AG09319 (cell line): ENCODE measurements at places on chromosomes 5 and 9.

GRCh38 chr9:35996358-35996970, 38.5 kb upstream of the OR2S2 start:
- no peak for DNase-seq

DNA sequence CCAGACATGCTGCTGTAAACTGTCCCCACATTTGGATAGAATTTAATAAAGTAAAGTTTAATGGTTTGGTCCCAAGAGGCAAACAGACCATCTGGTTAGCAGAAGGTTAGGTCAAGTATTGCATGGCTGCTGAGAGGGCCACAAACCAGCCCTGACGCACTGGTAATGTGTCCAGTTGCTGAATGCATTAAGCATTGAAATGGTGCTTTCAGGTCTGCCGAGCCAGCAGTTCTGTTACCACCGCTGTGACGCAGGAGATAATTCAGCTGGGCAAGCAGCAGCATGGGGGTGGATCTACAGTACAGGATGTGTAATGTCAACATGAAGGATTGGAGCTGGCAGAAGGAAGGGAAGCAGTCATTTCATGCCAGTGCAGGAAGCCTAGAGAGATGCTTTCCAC, 16.0 kb downstream of the ZNF462 start:
- peak; percentile 67 for DNase-seq

GRCh38 chr5:38237681-38238080, 20.7 kb upstream of the EGFLAM start:
- no peak for DNase-seq

GRCh38 chr5:157857816-157858526, 974 bp downstream of the CLINT1 start:
- DNase-seq = no peak

- no peak for DNase-seq
Measured at GRCh38 chr5:149036970-149037369, 25.9 kb downstream of the SH3TC2 start.

GRCh38 chr9:89218040-89218928, 39.7 kb upstream of the SHC3 start:
- DNase-seq = no peak

DNA sequence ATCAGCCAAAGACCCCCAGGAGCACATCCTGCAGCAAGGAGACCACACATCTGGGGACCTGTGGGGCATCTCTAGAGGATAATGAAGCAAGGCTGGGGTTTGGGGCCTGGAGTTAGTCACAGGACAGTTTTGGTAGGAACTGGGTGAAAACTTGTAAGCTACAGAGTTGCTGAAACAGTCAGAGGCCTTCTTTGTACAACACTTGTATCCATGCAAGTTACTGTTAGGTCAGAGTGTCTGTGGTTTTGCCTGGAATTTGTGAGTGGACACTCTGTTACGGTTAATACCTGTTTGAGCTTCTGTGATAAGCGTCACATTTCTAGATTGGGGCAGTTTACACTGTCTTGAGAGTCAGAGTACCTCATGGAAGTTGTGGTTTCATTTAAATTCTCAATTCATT, 22.6 kb upstream of the ASPN start:
- no peak for DNase-seq

DNA sequence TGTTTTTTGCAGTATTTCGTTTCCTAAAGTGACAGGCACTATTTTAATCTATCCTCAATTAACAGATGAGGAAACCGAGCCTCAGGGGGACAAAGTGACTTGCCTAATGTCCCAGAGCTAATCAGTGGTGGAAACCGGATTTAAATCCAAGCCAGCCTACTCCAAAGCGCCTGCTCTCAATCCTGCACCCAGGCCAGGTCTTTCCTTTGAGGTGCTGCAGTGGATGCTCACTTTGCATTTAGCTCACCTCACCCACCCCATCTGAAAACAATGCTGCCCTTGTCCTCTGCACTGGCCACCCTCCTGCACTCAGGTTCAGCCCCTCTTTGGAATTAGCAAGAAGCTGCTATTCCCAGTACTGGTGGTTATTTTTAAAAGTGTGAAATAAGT, 16.0 kb downstream of the ANGPTL2 start:
- no peak for DNase-seq

DNA sequence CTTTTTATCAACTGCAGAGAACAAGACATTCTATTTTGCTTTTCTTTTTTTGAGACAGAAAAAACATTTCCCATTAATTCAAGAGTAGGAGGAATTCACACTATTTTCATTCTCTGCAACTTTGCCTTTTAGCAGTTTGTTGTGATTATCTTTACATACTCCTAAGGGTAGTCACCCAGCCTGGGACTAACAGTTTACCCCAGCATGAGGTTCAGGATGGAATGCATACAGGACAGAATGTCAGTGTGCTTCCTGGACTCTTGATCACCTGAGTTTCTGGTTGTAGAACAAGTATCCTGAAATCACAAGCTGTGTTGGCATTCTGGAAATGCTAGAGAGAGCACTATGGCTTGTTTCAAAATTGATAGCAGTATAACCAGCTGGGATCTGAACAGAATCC, 368.1 kb downstream of the KIF4B start:
- no peak for DNase-seq

DNA sequence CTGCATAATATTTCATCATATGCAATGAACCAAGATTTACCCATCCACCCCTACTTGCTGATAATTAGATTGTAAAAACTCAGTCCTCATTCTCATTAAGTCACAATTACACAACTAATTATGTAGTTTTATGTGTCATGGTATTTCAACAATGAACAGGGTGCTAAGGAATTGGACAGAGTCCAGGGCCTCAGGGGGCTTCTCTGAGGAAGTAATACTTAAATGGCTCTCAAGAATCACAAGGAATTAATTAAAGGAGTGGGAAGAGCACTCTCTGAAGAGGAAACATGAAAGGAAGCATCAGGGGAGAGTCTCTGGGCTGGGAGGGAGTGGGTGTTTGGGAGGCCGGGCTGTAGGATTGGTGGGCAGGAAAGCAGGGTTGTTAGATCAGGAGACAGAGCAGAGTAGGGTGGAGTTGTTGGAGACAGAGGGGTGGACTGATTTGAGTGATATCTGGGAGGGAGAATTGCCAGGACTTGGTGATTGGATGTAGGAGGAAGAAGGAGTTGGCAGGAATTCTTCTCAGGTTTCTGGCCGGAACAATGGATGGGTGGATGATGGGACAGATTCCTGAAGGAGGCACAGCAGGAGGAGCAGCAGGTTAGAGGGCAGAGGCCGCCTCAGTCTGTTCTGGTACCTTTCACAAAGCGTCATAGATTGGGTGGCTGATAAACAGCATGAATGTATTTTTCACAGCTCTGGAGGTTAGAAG, 23.0 kb upstream of the NSG2 start:
- no peak for DNase-seq

DNA sequence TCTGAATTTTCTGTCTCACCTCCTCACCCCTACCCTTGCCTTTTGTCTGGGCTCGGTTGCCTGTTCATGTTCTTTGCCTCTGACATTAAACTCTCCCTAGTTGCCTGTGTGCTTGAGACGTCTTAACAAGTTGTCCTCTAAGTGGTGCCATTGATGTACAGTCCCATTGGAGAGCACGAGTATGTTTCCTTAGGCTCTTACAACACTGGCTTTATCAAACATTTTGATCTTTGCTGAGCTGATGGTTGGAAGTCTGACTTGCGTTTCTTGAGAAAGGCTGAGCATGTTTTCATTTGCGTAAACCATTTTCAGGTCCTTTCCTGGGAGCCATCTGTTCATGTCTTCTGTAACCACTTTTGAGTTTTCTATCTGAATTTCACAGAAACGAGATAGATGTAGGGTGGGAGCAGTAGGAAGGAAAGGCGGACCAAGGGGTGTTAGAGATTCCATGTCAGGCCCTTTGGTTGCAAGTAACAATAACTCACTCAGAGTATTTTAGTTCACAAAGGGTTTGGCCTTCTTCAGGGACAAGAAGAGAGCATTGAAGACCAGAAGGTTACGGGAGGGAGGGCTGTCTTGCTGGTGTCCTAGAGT, 35.4 kb downstream of the OTULIN start:
- DNase-seq = no peak

GRCh38 chr5:148843510-148844318, 17.3 kb downstream of the ADRB2 start:
- no peak for DNase-seq

DNA sequence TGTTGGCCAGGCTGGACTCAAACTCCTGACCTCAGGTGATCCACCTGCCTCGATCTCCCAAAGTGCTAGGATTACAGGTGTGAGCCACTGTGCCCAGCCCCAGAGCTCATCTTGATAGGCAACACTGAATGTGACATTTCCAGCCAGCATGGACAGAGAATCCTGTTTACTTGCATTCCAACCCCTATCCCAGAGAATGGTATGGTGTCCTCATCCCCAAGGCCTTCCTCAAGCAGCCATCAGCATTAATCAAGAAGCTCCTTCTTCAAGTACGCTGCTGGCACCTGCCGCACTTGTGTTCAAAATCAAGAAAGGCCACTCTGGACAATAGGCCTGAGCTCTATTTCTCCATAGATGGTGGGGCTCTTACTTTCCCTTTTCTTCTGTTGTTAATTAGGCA, 40.2 kb downstream of the STARD4 start:
- no peak for DNase-seq
